Pulmonary artery endothelial cell (primary cell): ENCODE measurements at places on chromosomes 3 and 15. TPM values are rescaled to one million over a fixed set of nuclear protein-coding genes. Genes with fewer than 3 reads are reported as not detected.

Gene CPNE9
- not detected in 2 replicates for total RNA-seq

Gene GJD2
- total RNA-seq, result not detected in 2 replicates

Gene PRRT3
- 0.88 and 1.1 TPM in 2 replicates for total RNA-seq

Gene AADACL2
- total RNA-seq, result not detected in 2 replicates

- no peak for DNase-seq
Measured at GRCh38 chr3:169348276-169348675, 315.2 kb downstream of the MECOM start.

GRCh38 chr3:23457697-23458096, 254.6 kb downstream of the UBE2E2 start:
- DNase-seq, result no peak

- DNase-seq, result no peak
Measured at GRCh38 chr3:121698476-121698875, 37.8 kb upstream of the HCLS1 start.

- no peak for DNase-seq
Measured at GRCh38 chr15:33636958-33637357, 326.2 kb downstream of the RYR3 start.

DNA sequence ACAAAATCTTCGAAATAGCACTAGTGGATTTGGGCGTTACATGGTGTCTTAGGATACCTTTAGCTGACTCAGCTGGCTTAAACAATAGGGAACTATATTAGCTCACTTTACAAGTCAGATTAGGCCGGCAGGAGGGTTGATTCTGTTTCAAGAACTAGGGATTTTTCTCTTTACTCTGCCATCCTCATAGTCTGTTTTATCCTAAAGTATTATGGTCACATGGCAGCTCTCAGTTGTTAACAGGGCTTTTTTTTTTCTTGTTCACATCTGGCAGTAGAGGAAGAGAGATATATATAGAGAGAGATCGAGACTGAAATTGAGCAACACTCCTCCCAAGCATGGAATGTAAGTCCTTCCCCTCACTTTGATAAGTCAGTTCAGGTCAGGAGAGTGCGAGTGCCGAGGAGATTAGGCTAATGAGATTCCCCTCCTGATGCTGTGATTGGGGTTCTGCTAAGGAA, 32.9 kb downstream of the CHP1 start:
- no peak for DNase-seq

GRCh38 chr3:161600173-161600572, 103.6 kb downstream of the OTOL1 start:
- DNase-seq, result no peak

DNA sequence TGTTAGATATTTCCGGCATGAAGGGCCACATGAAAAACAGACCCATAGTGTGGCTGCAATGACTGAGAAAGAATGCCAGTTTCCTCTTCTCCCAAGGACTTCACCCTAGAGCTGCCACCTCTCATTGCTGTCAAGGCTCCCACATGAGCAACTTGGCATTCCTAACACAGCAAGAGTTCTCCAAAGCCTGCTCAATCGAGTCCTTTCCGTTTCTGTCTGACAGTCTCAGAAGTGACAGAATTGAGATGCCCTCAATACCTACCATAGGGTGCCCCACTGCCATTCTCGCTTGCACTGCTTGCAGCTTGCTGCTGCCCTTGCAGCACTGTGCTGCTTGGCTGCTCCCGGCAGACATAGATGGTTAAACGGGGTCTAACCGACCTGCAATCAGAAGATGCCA, 44.3 kb downstream of the UBP1 start:
- no peak for DNase-seq

GRCh38 chr3:45507820-45508317, 86.7 kb upstream of the LIMD1 start:
- DNase-seq, result no peak

- no peak for DNase-seq
Measured at GRCh38 chr3:156492801-156493261, 62.1 kb downstream of the SSR3 start.

DNA sequence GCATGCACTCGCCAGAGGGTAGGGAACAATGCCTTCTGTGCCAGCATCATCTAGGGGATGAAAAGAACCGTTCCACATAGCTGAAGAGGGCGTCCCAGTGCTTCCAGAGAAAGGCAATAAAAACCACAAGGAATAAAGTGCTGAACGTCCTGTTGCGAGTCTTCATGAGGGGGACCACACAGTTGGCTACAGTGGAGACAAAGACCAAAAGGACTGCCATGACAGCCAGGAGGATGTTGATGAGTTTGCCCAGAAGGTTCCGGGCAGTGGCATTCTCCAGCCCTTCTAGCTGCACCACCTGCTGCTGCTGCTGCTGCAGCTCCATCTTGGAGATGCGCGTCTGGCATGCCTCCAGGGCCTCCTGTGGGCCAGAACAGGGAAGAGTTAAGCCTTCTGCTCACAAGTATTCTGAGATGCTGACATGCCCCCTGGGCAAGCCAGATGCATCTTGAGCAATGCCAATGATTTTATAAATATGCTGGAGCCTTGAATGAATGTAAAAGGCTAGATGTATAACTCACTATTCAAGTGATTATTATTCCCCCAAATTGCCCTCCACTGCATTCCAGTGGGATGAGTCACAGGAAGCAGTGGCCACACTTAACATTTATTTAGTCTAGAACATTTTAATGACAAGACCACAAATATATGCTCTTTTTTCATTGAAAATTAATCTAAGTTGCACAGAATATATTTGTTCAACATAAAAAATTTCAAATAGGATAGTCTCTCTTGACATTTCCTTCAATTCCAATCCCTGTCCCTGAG, 45.1 kb upstream of the PLXND1 start:
- peak; percentile 53 for DNase-seq
